Renal pelvis (tissue), 12 donors: ENCODE measurements at places on chromosomes 1 and 21.

GRCh38 chr1:241063276-241063675 lies 293.7 kb downstream of the RGS7 start:
- DNase-seq, result no peak

GRCh38 chr1:18018366-18018765 lies 89.2 kb upstream of the IGSF21 start:
- no peak for DNase-seq

GRCh38 chr1:186923486-186923885 lies 94.7 kb downstream of the PLA2G4A start:
- DNase-seq, result no peak

DNA sequence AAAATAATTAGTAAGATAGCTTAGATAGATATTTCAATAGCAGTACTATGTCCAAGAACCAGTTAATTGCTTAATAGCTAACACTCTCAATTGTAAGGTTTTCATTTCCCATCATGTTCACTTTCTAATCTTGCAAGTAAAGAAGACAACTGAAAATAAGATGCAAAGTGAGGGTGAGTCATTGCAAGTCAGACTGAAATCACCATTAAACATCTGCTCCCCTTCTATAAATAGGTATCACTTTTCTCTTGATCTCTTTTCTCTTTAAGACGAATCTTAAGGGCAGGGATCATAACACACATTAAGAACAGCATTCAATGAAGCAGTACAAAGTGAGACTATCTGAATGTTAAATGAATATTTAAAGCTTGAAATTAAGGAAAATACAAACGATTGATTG lies 40.4 kb downstream of the UBR4 start:
- no peak for DNase-seq

- no peak for DNase-seq
Observed at GRCh38 chr1:185376840-185377635, 60.0 kb upstream of the IVNS1ABP start.

- no peak for DNase-seq
Observed at GRCh38 chr1:86499987-86500593, 31.4 kb downstream of the CLCA1 start.

DNA sequence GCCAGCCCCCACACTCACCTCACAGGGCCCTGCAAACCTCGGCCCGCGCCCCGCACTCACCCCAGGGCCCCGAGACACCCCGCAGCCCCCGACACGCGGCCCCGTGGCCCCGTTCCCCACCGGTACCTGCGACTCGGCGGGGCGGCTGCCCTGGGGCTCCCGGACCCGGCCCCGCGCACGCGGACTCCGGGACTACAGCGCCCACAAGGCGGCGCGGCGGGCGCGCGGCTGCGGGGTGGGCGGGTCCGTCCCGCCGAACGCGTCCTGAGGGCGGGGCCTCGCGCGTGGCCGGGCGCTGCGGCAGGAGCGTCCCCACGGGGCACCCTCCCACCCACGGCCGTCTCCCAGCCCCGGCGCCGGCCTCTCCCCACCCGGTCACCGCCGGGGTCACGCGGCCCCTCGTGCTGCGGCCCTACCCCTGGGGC lies at the start of gene SLC19A1:
TSS of gene SLC19A1 (minus strand) at position 199 of the 425 bp plus-strand sequence. CDS start 4,481 bp downstream, outside the sequence.
- peak; percentile 58 for DNase-seq

DNA sequence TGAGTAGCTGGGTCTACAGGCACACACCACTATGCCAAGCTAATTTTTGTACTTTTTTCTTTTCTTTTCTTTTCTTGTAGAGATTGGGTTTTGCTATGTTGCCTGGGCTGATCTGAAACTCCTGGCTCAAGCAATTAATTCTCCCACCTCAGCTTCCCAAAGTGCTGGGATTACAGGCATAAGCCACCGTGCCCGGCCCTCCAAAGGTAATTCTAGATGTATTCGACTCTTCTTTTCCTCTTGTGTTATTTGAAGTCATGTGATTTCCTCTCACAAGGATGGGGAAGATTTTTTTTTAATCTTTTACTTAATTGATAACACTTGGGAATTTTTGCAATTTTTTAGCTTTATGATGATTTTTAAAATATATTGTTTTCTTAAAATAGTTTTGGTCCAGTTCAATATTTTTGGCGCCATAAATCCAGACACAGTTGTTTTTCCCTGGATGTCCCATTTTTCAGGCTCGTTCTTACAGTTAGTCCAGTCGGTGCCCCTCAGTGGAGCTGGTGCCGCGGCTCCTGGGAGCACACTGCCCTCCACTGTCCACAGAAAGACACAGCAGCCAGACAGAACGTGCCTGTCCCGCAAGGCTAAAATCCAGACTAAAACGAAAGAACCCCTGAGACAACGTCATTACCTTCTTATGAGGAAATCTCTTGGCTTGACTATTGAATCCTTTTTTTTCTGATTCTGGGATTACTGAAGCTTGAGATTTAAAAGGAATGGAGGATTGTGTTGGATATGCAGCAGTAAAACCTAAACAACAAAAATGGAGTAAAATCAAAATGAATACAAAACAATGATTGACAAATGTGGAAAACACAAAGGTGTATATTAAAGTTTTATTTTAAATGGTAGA lies 22.4 kb downstream of the STPG1 start:
- DNase-seq, result peak; percentile 76

DNA sequence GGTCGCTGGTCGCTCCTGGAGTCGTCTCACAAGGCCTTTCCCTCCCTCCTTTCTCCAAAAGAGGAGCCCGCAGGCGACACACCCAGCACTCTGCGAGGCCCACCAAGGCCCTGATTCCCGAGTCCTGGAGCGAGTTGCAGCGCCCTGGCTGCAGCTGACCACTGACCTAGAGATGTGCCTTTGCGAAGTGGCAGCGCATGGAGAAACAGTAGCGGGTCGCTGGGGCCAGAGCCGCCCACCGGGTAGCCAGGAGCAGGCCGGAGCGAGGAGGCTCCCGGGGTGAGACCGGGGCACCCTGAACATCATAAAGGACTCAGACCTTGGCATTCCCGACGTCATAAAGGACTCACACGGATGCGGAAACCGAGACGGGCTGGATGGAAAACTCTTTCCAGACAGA lies 10.3 kb upstream of the NBPF11 start:
- DNase-seq, result no peak

- no peak for DNase-seq
Observed at GRCh38 chr1:209896346-209896745, 41.7 kb upstream of the SYT14 start.

- DNase-seq, result no peak
Observed at GRCh38 chr1:221782970-221783369, 41.1 kb upstream of the DUSP10 start.

GRCh38 chr1:234712891-234713305 lies 102.9 kb upstream of the IRF2BP2 start:
- no peak for DNase-seq

- peak; percentile 68 for DNase-seq
Observed at GRCh38 chr21:32329331-32329730, 30.7 kb downstream of the MRAP start.

DNA sequence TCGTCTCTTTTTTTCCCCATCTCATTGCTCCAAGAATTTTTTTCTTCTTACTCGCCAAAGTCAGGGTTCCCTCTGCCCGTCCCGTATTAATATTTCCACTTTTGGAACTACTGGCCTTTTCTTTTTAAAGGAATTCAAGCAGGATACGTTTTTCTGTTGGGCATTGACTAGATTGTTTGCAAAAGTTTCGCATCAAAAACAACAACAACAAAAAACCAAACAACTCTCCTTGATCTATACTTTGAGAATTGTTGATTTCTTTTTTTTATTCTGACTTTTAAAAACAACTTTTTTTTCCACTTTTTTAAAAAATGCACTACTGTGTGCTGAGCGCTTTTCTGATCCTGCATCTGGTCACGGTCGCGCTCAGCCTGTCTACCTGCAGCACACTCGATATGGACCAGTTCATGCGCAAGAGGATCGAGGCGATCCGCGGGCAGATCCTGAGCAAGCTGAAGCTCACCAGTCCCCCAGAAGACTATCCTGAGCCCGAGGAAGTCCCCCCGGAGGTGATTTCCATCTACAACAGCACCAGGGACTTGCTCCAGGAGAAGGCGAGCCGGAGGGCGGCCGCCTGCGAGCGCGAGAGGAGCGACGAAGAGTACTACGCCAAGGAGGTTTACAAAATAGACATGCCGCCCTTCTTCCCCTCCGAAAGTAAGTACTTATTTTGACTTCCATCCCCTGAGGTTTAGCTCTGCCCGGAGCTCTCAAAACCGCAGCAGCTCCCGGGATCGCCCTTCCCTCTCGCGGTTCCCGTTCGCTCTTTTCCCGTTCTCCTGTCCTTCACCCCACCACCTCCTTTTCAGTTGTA lies 1.5 kb downstream of the TGFB2 start:
- DNase-seq, result no peak

- no peak for DNase-seq
Observed at GRCh38 chr1:234396871-234397270, 23.6 kb downstream of the COA6 start.

DNA sequence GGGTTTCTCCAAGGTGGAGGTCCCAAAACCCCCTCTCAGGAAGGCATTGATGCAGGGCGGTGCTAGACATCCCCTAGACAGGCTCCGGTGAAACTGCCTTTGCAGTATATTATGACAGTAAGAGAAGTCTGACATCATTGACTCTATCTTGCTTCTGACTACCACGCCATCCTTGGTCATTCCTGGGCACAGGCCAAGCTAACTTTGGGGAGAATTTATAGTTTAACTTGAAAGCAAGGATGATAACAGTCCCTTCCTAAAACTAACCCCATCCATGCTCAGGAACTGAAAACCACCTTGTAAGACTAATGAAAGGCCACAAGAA lies 30.3 kb downstream of the RSPH1 start:
- DNase-seq, result no peak

DNA sequence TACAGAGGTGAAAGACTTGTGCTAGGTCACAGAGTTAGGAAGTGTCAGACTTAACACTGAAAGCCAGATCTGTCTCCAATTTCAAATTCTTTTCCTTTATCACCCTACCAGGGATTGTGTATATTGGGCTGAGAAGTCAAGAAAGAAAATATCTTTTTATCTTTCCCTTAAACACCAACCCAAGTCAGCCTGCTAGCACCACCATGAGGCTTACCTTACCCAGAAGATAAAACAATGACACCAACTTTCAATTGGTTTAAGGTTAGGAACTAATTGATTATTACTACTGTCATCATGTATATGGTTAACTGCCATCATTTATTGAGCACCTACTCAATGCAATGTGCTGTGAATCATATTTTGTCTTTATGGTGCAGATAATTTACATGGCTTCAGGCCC lies 178.9 kb upstream of the FOXD3 start:
- DNase-seq, result no peak

- DNase-seq, result no peak
Observed at GRCh38 chr1:180190091-180190490, 35.4 kb downstream of the QSOX1 start.

DNA sequence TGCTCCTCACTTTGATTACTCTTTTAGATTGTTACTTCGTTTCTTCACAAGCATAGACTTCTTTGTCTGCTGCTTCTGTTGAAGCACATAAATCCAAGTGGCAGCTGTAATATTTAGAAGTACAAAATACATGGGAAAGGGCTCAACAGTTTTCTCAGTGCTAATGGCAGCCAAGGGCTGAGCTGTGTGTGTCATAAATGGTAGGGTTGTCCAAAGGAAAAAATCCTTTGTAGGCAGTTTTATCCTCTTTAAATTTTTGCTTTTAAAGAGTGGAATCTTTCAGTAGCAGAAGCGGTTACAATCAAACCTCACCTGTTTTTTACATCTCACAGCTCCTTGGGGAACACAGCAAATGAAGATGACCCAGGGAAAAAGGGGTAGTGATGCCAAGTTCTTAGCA lies 650.8 kb downstream of the PLPP3 start:
- no peak for DNase-seq

DNA sequence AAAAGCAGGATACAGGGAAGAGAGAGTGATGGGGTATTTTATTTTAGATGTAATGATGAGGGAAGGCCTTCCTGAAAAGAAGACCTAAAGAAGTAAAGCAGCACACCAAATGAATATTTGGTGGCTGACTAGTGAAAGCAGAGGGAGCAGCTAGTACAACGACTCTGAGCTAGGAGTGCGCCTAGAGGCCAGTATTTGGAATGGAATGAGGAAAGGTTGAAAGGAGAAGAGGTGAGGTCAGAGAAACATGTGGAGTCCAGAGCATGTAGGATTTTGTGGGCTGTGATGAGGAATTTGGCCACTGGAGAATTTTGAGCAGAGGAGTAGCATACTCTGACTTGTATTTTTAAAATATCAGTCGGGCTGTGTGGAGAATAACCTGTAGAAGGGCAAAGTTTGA lies 11.8 kb upstream of the RPL5 start:
- DNase-seq, result no peak

- DNase-seq, result no peak
Observed at GRCh38 chr1:228794810-228795209, 59.5 kb downstream of the RHOU start.
